ENCODE measurements at places on chromosomes 1 and 21.
A peak's percentile ranks its signal among the peaks of the same experiment; 100 is the strongest.

DNA sequence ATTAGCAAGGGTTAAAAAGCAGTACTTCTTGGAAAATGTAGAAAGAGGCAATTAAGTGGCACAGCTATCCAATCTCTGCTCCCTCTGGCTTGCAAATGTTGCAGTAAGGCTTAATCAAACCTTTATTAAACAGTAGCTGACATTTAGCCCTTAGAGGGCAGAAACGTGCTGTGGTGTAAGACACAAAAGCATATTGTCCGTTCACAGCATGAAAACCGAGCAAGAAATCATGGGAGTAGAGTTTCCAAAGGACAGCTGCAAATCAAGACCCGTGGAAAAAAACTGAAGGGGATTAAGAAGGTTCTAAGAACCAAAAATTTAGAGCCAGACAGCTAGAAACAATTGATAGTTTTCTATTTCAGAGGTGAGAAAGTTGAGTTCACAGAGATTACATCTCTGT lies 13.1 kb downstream of the ZP4 start:
- DNase-seq = no peak

DNA sequence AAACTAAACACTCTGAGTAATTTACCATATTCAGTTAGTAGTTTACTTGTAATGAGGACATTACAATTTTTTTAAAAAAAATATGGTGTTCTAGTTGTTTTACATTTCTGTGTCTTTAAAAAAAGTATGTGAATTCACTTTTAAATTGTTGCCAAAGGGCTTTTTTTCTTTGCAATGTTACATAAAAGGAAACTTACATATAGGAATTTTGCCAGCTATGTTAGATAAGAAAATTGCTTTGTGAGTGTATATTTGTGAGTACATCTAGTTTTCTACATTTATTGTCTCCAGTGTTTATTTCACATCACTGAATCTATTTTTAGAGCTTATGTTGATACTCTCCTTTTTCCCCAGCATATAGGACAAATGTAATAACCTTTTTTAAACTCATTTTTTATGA lies 206.8 kb downstream of the GPR52 start:
- DNase-seq = no peak

DNA sequence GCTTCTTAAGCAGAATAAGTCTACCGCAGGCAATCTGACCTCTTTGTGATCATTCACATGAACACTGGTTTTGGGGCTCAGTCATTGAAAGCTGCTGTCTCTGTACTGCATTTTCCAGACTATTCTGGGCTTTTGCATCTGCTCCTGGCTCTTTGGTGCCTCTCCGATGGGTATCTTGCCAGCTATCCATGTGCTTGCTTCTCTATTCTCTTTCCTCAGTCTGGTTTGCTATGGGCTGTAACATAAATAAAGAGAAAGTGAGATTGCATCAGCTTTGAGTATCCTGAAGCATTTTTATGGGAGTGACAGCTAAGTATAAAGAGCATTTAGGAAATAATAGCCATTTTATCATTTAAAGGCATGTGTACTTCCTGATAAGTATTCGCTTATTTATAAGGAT lies 70.7 kb downstream of the C1orf21 start:
- no peak for DNase-seq

- no peak for DNase-seq
These were observed 127.7 kb downstream of the PRDM16 start for GRCh38 chr1:3196577-3197245.

DNA sequence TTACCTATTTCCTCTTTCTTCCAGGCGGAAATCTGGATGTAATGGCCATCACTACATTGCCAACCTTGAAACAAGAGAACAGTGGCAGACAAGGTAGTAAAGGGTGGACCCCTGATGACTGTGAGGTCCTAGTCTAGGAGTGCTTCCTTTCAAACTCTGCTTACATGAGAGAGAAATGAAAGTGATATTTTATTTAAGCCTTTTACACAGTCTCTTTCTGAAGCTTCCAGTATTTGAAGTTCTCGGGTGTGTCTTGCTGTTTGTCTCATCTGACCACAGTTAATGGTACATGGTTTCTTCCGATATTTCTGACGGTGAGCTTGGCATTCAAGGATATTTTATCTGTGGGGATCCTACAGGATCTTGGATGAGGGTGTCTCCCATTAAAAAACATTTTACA lies 215.2 kb downstream of the SLC45A1 start:
- no peak for DNase-seq

GRCh38 chr1:179121159-179121938 lies 39.5 kb downstream of the TOR3A start:
- DNase-seq = no peak

DNA sequence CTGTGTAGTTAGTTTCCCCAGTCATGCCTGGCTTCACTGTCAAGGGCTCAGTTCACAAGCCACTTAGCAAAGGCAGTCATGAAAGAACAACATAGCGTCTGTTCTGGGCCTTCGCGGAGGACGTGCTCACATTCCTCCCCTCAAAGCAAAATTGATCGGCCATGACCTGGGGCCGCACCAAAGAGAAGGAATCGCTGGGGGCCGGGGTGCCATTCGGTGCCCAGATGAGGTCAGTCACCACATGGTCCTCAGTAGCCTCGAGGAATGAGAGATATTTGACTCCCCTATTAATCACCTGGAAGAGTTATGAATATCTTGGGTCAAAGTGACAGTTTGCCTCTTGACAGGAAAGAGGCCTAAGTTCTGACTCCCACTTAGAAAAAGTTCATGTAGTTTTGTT lies 251.1 kb upstream of the JUN start:
- no peak for DNase-seq

DNA sequence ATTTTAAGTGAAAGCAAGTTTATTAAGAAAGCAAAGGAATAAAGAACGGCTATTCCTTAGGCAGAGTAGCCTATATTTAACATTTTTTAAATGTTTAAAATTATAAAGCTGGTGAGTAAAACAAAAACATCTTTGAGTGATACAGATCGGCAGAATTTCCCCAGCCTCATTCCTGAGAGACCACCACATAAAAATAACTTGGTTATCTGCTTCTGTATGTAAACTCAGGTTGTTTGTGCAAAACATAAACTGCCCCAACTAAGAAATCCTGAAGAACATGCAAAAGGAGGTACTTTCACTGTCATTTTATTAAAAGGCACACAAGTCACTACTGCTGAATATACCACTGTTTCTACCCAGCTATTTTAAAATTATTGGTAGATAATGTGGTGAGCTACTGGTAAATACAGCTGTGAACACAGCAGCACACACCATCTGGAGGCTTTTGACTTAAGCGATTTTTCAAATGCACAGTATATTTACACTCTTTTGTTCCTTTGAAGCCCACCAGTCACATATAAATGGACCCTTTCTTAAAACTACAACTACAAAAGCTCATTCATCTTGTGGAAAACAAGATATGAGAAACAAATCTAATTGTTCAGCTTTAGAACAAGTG lies 119.3 kb downstream of the RERE start:
- DNase-seq = no peak

GRCh38 chr1:85584923-85585322 lies 4.4 kb downstream of the CCN1 start:
- no peak for DNase-seq

DNA sequence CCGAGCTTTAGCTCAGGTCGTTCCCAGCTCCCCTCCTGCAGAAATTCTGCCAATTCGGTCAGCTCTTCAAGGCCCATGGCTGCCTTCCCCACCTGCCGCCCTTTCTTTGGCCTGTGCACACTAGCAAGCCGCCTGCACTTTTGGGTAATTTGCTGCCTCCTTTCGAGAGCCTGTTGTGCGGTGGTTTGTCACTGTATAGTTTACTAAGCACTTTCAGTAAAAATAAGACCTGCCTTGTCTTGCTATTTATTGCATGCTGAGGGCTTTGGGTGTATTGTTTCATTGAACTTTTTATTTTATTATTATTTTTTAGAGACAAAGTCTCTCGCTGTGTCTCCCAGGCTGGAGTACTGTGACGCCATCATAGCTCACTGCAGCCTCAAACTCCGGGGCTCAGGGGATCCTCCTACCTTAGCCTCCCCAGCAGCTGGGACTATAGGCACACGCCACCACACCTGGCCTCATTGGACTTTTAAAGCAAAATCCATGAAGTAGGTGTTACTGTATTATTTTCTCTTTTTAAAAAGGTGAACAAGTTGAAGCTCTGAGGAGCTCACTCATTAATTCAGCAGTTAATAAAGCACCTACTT lies 1.1 kb upstream of the FABP3 start:
- DNase-seq = no peak

GRCh38 chr21:16194788-16195537 lies 465.2 kb downstream of the USP25 start:
- DNase-seq = no peak

DNA sequence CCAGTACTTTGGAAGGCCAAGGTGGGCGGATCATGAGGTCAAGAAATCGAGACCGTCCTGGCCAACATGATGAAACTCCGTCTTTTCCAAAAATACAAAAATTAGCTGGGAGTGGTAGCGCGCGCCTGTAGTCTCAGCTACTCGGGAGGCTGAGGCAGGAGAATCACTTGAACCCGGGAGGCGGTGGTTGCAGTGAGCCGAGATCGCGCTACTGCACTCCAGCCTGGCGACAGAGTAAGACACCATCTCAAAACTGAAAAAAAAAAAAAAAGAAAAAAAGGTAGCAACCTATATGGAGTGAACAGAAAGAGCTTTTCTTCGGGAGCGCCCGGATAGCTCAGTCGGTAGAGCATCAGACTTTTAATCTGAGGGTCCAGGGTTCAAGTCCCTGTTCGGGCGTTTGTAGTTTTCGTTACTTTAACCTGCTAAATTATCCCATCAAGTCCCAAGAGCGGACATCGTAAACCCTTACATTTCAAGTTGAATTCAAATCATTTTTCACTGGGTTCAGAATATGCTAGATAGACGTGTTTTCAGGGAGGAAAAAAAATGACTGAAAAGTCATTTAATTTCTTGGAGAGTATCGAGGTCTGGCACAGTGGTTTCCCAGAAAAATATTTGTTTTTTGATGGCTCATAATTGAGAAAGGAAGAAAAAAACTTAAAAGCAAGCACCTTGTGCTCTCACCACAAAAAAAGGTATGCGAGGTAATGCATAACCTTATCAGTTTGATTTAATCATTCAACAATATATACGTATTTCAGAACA lies 9.8 kb upstream of the MDM4 start:
- DNase-seq = peak; percentile 37

GRCh38 chr1:5594056-5594956 lies 397.9 kb downstream of the NPHP4 start:
- DNase-seq = peak; percentile 6

DNA sequence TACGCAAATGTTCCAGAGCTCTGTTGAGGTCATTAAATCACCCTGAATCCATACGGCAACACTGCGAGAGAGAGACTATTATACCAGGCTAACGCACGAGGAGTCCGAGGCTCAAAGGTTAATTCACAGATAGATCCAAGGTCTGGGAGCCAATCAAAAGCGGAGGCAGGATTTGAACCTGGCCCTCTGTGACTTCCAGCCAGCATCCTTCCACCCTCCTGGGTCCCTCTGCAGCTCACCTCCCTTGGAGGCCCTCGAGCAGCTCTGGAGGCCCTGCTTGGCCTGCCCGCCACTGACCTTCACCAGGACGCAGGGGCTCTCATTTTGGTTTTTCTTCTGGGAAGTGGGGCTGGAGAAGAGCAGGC lies 42.1 kb downstream of the KIAA1614 start:
- DNase-seq = no peak

- no peak for DNase-seq
These were observed 19.7 kb upstream of the LAPTM5 start for GRCh38 chr1:30777060-30777903.

GRCh38 chr1:38693759-38694158 lies 165.8 kb downstream of the RRAGC start:
- DNase-seq = no peak

GRCh38 chr1:202230061-202230938 lies 36.7 kb downstream of the LGR6 start:
- no peak for DNase-seq

- no peak for DNase-seq
These were observed 22.8 kb upstream of the TSPEAR start for GRCh38 chr21:44734026-44734745.

DNA sequence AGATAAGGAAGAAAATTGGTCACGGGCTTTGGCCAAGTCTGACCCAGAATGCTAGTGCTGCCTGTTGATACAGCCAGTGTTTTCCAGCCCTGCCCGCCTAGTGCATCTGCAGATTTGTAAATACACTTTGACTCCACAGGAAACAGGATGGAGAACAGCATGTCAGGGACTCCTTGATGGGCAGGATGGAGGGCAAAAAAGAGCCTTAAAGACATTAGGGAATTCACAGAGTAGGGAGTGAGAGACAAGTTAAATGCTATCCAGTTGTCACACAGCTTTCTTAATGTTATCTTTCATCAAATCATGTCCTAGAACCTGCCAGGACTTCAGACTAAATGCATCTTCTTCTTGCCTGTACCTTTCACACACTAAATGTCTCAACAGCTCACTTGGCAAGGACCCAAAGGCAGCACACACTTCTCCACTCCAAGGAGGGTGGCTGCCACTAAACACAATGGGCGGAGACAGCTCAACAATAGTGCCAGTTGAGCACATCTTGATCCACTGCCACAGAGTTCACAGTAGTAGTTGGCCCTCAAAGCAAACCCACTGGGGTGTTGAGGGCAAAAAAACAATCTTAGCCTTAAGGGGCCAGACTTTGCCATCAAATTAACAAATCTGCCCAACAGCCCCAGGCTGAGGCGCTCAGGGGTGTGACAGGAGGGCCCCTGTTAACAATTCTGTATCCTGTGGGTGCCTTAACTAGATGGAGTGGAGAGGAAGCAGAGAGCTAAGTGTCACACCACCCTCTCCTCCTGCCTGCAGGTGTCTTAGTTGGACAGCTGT lies 2.7 kb downstream of the HIVEP3 start:
- DNase-seq = no peak

- DNase-seq = no peak
These were observed 36.3 kb downstream of the KCNJ15 start for GRCh38 chr21:38293113-38293512.

DNA sequence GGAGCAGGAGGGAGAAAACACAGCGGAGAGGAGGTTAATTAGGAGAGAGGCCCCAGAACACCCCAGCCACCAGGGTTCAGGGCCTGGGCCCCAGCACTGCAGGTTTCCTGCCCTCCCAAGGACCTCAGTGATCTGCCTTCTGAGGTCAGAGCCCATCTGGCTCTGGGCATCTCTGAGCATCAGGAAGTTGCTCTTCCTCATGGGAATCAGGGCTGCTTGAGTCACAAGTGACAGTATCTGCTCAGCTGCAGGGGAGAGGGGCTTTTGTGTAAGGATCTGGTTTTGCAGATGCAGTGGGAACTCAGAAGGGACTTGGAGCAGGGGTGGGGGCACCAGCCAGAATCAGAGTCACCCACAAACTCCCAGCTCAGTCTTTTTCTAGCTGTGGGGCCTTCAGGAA lies 472.1 kb downstream of the PTPRU start:
- no peak for DNase-seq

- DNase-seq = no peak
These were observed 39.3 kb upstream of the C1orf198 start for GRCh38 chr1:230907472-230908205.

Measured in caudate nucleus (tissue), 63 donors.